Esophagus (tissue), 2 donors: ENCODE measurements at places on chromosomes 5 and 9. TPM values are rescaled to one million over a fixed set of nuclear protein-coding genes. Genes with fewer than 3 reads are reported as not detected.

Gene PCDHB4
- 0.36 TPM for polyA plus RNA-seq

Gene WDR38
- not detected for polyA plus RNA-seq

Gene UTP15
- 3.4 TPM for polyA plus RNA-seq

Gene ABO
- polyA plus RNA-seq: 15.6 TPM

Gene DDX41
- 57.0 TPM for polyA plus RNA-seq

Gene COL15A1
- polyA plus RNA-seq: 5.2 TPM

Gene TMEM174
- not detected for polyA plus RNA-seq

Gene B4GALT7
- polyA plus RNA-seq: 16.7 TPM

Gene AUH
- 11.5 TPM for polyA plus RNA-seq
